Tibial nerve (tissue), 4 donors: ENCODE measurements at places on chromosomes 3 and 15. TPM values are rescaled to one million over a fixed set of nuclear protein-coding genes. Genes with fewer than 3 reads are reported as not detected.
A peak's percentile ranks its signal among the peaks of the same experiment; 100 is the strongest.

MAP6D1 gene
- 5.7 TPM for total RNA-seq

THBS1 gene
- 1,850 TPM for total RNA-seq

CCR3 gene
- total RNA-seq, result not detected

TF gene
- total RNA-seq, result 5.2 TPM

TEX9 gene
- total RNA-seq, result 5.4 TPM

SLC24A5 gene
- not detected for total RNA-seq

SLC9C1 gene
- total RNA-seq, result not detected

CHRNB4 gene
- total RNA-seq, result not detected

TNIK gene
- 5.4 TPM for total RNA-seq

GRCh38 chr15:62999923-63000561, 42.5 kb upstream of the TPM1 start:
- DNase-seq, result no peak

GRCh38 chr15:96893159-96893906, 562.8 kb downstream of the NR2F2 start:
- no peak for DNase-seq

DNA sequence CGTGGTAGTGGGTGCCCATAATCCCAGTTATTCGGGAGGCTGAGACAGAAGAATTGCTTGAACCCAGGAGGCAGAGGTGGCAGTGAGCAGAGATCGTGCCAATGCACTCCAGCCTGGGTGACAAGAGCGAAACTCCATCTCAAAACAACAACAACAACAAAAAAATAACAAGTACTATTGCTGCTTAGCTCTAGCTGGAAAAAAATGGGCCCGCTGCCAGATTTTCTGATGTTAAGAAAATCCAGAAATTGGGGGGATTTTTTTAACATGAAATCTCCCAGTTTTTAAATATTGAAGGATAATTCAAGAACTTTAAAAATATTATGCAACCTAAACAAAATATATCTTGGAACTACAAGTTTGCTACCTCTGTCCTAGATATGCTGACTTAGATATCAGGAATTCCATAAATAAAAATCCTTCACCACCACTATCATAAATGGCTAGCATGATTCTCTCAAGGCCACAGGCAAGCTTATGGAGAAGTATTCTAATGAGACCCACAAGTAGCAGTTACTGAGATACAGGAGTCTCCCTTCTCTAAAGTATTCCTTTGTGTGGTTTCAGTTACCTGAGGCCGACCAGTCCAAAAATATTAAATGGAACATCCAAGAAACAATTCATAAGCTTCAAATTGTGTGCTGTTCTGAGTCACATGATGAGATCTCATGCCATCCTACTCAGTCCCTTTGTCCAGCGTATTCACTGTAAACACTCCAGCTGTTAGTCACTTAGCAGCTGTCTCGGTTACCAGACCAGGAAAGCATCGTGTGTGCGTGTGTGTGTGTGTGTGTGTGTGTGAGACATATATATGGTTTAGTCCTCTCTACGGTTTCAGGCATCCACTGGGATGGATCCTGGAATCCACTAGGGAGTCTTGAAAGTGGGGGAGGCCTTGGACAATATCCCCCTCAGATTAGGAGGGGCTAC, 277.2 kb downstream of the TBL1XR1 start:
- no peak for DNase-seq

DNA sequence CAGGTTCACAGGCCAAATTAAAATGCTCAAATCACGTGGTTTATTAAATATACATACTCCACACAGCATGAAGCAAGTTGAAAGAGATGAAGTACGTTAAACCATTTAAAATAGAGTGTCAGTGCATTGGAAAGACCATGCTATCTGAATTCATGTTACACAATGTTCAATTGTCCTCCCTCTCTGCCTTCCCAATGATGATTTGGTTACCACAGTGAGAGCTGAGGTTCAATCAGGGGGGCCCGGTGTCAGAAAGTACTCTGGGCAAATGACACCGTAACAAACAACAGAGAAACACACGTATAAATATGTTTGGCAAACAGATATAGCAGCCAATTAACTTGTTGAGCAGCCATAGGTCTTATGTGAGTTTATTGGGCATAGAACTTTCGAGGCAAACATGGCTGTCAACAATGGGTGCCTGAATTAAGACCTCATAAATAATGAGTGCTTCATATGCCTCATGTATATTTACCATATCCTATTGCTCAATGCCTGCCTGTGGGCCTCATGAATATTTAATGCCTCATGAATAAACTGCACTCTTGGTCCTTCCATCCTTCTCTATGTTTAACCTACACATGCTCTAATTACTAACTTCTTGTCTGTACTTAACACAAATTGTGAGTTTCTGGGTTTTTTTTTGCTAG, 641.5 kb downstream of the PLOD2 start:
- no peak for DNase-seq

GRCh38 chr3:29138171-29138570, 142.7 kb upstream of the RBMS3 start:
- DNase-seq, result no peak

- DNase-seq, result no peak
Measured at GRCh38 chr3:143124601-143125520, 5.3 kb downstream of the CHST2 start.

DNA sequence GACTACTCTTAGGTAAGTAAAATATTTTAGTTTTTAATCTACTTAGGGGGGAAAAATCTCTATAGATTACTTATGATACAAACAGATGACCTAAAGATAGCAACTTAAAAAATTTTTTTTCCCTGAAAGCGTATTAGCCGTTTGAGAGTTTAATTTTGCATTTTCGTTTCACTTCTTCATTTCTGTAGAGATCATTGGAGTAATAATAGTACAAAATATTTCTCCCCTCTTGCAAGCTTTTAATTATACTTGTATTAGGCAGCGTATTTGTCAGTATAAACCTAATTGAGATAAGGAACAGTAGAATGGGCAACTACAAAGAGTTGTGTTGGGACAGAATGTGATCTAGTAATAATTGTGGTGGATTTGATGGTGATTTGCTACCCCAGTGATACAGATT, 10.3 kb downstream of the SKIL start:
- DNase-seq, result no peak

DNA sequence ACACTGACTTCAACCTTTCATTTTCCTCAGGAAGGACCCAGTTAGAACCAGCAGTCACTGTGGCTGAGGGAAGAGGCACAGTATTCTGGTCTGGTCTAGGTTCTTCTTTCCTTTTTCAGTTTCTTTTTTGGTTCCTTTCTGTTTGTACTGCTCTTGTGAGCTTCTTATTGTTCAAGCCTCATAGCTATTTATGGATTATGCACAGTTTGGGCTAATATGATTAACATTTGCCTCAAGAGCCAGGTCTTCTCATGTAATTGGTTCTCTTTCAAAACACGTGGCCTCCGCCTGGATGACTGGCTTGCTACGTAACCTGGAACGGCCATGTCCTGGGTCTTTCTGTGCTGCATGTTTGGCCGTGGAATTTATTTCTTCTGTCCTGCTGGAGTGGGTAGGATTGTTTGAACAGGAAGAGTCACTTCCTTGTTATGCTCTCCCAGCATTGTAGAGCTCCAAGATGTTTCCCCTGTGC, 43.3 kb downstream of the RBMS3 start:
- DNase-seq, result peak; percentile 47

GRCh38 chr3:71018799-71019198, 564.7 kb downstream of the FOXP1 start:
- DNase-seq, result no peak

DNA sequence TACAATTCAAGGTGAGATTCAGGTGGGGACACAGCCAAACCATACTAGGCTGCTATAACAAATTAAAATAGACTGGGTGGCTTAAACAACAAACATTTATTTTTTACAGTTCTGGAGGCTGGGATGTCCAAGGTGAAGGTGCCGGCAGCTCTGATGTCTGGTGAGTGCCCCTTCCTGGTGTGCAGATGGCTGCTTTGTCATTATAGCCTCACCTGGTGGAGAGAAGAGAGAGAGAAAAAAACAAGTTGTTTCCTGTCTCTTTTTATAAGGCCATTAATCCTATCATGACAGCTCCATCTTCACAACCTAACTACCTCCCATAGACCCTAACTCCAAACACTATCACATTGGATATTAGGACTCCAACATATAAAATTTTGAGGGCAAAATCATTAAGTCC, 279.7 kb downstream of the ZIC1 start:
- DNase-seq, result no peak

DNA sequence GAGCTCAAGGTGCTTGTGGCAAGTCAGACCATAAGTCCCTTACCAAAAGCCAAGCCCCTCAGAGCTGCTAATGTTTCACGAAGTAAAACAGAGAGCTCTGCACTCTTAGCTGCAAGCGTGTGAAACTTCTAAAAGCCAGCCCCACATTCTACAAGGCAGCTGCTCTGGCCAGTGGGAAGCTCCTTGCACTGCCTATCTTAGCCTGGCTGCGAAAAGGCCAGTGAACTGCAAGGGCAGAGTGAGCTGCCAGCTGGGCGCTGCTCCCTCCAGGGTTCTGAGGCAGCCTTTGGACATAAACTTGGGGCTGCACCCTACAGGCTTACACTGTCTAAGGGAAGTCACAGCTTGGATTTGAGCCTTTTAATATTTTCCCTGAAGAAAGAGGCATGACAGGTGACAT, 2.2 kb upstream of the MUSTN1 start:
- DNase-seq, result no peak

GRCh38 chr3:98968824-98969223, 67.3 kb upstream of the DCBLD2 start:
- DNase-seq, result no peak

GRCh38 chr3:157906627-157907026, 199.6 kb downstream of the SHOX2 start:
- no peak for DNase-seq

- no peak for DNase-seq
Measured at GRCh38 chr15:66153549-66154415, 99.8 kb downstream of the MEGF11 start.

GRCh38 chr3:65945480-65945879, 93.2 kb downstream of the MAGI1 start:
- no peak for DNase-seq
